Stimulated activated CD4-positive, alpha-beta T cell treated with anti-CD3 and anti-CD28 coated beads, Interleukin-12 subunit alpha, Interleukin-12 subunit beta, amount 100 ng/mL, for 48 hours (primary cell): ENCODE measurements at places on chromosomes 4 and X.

- no peak for DNase-seq
These were observed 146.4 kb upstream of the DIAPH2 start for GRCh38 chrX:96538104-96538725.

DNA sequence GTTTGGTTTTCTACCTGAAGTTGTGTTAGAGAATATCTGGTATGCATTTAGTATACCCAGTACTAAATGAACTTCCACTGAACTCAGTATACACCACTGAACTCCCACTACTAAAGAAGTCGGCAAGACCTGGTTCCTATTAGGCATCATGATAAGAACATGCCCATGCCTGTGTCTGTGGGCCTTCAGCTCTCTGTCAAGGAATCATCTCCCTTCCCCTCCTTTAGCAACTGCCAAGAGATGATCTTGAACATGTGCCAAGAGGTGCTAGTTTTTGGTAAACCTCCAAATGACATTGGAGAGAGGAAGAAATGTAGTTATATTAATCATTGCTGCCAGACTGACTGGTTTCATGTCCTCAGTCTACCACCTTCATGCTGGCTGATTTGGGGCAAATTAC is 113.2 kb downstream of the ATP10D start:
- DNase-seq = no peak

DNA sequence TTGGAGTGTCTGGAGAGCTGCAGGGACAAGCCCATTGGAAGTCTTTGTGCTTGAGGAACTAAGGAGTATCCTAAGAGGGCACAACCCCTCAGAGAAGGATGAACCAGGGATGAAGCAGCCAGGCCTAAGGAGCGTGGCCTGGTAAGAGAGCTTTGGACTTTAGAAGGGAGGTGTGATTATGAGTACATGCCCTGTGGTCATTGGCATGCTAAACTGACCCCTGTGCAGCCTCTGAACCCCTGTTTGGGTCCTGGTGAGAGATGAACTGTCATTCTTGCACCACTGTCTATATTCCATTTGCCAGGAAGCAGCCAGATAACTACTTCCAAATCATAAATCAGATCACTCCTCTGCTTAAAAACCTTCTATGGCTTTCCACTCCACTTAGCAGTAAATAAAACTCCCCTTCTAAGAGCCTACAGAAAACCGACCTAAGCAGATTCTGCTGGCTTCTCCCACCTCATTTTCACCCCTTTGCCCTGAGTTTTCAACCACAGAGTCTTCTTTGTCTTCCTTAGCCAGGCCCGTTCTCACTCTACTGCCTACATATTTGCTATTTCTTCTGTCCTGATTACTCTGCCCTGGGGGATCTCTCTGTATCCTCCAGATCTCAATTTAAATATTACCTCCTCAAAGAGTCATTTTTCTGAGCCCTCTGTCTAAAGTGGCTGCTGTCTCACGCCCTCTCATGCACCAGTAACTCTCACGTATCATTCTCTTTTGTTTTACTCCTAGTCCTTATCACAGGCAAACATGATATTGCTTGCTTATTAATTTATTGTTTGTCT is 56.7 kb downstream of the MID1IP1 start:
- DNase-seq = no peak

DNA sequence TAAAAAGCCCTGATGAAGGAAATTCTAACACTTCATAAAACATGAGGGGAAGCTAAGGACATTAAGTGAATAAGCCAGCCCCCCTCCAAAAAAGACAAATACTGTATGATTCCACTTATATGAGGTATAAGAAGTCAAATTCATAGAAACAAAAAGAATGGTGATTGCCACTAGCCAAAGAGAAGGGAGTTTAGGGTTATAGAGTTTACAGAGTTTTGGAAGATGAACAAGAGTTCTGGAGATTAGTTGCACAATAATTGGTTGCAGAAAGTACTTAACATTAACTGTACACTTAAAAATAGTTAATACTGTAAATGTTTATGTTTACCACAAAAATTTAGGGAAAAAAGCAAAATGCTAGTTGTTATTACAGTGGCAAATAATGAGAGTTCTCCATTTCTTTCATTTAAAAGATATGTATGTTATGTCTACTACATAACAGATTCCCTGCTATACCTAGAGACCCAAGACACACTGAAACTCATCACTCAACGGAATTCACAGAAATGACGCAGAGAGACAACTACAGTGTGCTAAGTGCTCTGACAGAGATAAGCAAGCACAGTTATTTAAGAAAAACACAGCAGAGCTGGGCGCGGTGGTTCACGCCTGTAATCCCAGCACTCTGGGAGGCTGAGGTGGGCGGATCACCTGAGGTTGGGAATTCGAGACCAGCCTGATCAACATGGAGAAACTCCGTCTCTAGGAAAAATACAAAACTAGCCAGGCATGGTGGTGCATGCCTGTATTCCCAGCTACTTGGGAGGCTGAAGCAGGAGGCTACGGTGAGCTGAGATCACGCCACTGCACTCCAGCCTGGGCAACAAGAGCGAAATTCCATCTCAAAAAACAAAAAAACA is 37.2 kb downstream of the EIF4E start:
- no peak for DNase-seq

DNA sequence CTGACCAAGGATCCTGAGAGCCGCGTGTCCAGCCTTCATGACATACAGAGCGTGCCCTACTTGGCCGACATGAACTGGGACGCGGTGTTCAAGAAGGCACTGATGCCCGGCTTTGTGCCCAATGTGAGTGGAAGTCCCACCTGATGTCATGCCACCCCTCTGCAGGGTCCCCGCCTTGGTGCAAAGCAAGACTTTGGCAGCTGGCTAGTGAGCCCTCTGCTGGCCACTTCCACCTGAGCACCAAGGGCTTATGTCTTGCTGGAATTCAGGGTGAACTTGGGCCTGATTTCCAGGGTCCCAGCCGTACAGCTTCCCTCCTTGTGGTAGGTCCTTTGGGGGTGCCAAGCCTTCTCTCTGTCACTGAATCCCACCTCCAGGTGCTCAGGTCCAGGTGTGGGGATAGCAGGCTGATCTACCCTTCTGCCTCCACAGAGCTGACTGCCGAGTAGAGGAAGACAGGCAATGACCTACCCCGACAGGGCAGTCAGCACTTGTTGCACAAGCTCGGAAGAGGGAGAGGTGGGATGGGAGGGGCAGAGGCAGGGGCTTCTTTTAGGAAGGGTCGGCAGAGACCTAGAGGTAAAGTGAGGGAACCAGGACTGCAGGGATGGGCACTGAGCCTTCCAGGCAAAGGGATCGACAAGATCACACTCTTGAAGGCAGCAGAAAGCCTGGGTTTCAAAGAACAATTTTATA is 248.1 kb downstream of the EVC2 start:
- no peak for DNase-seq

GRCh38 chr4:70979445-70980008 is 13.9 kb upstream of the DCK start:
- DNase-seq = no peak

GRCh38 chr4:55458611-55459010 is 62.9 kb downstream of the TMEM165 start:
- DNase-seq = no peak

DNA sequence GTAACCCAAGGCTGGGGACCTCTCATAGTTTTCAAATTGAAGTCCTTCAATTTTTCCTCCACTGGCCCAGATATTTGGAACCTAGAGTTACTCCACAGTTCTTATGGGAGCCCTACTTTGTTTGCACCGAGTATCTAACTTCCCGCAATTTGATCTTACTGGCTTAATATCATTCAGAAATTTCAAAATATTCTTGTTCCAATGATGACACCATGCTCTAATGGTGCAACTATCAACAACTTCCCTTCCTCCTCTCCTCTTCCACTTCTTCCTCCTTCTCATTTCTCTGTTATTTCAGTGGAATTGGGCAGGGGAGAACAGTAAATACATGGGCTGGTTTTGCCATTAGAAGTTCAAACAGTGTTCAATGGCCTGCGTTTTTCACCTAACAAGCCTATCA is 20.2 kb downstream of the PDCL2 start:
- no peak for DNase-seq

GRCh38 chrX:10064736-10065135 is 92.0 kb upstream of the CLCN4 start:
- DNase-seq = no peak

DNA sequence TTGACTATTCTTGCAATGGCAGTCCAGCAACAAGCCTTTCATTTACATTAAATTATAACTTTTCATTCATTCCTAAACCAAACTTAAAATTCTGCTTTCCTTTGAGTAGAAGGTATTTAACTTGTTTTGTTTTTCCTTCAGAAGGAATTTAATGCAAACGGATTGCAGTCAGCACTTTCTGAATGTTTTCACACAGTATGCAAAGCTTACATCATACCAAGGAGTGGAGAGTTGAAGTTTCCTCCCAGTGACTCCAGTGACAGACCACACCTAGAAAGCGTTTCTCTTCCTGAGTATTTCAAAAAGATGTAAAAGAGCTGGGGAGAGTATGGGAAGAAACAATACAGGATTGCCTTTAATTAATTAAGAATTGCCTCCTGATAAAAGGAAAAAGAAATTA is 8.1 kb downstream of the EPGN start:
- DNase-seq = no peak

DNA sequence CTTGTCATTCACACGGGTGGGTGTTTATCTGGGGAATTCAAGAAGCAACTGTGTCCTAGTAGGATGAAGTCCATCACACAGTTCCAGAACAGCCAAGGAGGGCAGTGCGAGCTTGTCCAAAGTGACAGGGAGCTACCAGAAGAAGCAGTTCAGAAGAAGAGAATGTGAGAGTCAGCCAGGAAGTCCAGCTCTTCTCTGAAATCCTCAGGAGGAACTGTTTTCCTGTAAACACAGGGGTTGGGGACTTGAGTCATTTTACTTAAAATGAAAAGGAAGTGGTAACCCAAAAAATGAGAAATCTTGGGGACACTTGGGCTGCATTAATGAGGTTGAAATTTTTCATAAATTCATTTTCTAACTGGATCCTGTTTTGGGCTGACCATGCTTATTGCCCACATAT is 8.2 kb upstream of the TLR10 start:
- DNase-seq = no peak

- DNase-seq = no peak
These were observed 19.9 kb downstream of the SORCS2 start for GRCh38 chr4:7212101-7212674.

- DNase-seq = no peak
These were observed 15.9 kb upstream of the NOCT start for GRCh38 chr4:138999666-139000065.

DNA sequence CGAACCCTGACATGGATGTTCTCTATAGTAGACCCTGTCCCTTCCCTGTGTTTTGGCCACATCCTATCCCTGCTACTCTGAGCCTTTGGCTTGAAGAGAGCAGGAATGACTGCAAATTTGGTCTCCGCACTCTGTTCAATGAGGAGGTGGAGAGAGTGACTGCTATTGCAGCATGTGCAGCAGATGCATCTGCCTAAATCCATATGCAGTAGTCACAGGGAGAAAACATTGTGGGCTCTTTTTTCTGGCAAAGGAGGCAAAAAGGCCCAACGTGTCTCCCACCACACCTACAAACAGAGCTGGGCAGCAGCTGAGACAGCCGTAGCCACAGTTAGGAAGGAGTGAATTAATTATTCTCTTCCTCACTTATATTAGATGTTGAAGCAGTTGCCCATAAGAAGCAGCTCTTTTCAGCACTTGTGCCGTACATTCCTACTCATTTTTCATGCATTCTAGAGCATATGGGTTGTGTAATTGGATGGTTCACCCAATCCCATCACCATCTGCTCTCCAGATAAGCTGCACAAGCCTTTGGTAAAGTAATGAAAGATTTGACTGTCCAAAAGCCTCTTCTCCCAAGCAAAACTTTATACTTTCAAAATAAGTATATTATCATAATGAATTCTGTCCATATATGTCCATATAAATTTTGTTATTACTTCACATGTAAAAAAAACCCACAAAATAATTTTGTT is 147.9 kb upstream of the FAM47A start:
- no peak for DNase-seq

DNA sequence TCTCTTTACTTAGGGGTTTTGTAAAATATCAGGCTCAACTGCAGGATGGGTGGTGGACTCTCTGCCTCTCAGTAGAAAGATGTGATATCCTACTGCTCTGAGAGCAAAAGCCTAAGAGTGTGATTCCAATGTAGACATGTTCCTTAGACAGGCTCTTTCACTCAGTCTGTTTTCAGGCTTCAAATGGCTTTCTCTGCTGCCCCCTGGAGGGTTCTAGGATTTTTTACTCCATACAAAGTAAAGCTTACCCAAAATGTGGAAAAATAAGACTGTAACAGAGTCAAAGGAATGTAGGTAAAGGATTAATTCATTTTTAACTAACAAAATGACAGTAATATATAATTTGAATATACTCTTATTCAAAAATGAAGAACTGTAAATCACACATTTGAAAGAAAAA is 32.1 kb downstream of the ZGRF1 start:
- DNase-seq = peak; percentile 31

- no peak for DNase-seq
These were observed 205.0 kb upstream of the TET2 start for GRCh38 chr4:104941661-104942062.

DNA sequence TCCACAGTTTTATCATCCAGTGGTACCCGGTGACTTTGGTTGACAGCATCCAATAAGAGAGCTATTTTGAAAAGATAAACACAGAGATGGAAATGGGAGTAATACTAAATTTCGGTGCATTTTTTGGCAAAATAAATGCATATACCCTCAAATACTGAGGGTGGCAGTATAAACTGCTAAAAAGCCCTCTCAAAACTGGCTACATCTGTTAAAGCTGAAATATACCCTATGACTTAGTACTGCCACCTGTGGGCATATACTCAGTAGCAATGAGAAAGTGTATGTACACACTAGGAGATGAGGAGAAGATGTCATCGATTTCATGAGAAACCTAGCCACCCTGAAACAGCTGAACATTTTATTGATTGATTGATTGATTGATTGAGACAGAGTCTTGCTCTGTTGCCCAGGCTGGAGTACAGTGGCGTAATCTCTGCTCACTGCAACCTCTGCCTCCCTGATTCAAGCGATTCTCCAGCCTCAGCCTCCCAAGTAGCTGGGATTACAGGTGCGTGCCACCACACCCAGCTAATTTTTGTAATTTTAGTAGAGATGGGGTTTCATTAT is 12.2 kb upstream of the TMEM128 start:
- no peak for DNase-seq

- no peak for DNase-seq
These were observed 213.6 kb upstream of the VEGFC start for GRCh38 chr4:177006331-177006730.

GRCh38 chrX:70132877-70133302 is 357 bp upstream of the IGBP1 start:
- no peak for DNase-seq
